ENCODE measurements at places on chromosomes 7 and 10.

DNA sequence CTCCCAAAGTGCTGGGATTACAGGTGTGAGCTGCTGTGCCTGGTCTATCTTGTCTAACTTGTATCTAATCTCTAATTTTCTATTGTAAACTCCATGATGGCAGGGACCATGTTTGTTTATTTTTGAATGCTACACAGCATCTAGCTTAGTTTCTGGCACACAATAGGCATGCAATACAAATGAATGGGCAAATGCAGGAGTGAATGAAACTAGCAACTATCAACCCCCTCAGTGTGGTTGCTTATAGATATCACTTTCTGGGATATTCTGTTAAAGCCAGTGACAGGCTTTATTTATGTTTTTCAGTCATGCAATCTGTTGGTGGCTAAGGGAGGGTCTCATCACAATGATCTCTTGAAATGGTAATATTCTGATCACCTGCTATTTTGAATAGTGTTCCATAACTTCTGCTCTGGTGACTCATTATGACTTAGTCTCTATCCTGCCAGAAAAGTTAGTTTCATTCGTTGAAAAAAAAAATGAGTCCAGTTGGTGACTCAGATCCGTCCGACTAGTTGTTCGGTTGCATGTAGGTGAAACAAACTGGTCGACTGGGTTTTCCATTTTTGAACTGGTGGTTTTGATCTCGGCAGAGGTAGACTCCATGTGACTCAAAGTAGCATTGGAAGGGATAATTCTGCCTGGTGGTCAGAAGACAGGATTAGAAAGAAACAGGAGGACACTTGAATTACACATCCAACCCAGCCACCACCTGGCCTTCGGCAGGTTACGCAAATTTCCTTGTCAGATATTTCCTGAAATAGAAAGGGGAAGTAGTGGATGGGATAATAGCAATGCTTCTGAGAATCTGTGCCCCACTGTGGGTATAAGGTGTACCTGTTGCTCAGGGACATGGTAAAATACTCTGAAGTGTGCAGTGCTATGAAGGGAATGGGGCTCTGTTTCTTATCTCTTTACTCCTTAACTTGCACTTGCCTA, 76.8 kb downstream of the GATA3 start:
- DNase-seq = no peak

DNA sequence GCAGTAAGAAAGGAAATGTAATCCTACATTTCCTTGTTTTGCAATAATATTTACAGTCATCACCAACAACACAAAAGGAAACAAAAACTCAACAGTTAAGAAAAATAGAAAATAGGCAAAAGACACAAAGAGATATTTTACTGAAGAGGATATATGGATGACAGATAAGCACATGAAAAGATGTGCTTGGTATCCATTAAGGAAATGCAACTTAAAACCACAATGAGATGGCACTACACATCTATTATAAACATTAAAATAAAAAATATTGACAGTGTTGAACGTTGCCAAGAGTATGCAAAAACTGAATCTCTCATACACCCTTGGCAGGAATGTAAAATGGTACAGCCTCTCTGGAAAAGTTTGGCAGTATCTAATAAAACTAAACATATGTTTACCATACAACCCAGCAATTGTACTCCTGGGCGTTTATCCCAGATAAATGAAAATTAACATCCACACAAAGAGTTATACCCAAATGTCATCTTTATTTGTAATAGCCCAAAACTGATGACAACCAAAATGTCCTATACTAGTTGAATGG, 5.4 kb downstream of the CEP41 start:
- DNase-seq = no peak

- DNase-seq = no peak
Measured at GRCh38 chr10:99850767-99851340, 68.4 kb downstream of the ABCC2 start.

DNA sequence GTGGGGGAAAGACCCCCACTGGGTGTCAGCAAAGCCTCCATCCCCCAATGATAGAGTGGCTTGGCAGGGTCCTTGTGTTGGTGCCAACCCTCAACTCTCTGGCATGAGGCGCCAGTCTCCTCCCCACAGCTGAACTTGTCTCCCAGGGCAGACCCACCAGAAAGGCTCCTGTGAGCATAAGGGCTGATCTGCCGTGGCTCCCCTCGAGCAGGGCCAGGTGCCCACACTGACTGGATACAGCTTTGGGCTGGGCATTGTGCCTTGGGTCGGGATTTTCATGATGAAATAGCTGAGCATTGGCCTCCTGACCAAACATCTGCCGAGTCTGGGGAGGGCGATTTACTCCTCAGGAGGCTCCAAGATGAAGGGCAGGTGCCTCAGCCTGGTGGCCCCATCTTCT, 68.1 kb upstream of the NPTX2 start:
- no peak for DNase-seq

All from AG08396 (cell line).